ENCODE measurements at places on chromosomes 3 and 15. TPM values are rescaled to one million over a fixed set of nuclear protein-coding genes. Genes with fewer than 3 reads are reported as not detected.
A peak's percentile ranks its signal among the peaks of the same experiment; 100 is the strongest.

DNA sequence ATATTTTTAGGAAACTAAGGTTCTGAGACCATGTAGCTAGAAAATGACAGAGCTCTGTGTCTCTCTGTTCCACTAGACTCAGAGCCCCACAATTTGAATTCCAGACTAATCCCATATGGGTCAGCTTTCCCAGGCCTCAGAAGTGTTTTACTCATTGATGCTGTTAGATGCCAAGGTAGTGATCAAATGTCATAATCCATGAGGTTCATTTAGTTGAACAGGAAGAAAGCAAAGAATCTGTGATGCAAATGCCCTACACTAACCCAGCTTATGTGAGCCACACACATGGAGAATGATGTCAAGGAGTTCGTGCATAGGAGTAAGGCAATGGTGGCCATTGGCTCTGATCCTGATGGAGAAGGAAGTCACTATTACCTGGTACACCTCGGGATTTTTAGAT, 363.4 kb upstream of the RARB start:
- DNase-seq = no peak

The POPDC2 gene
- 0.06 TPM for total RNA-seq

The CDC25A gene
- 42.5 TPM for total RNA-seq

GRCh38 chr15:74821091-74821789, 5.2 kb upstream of the CPLX3 start:
- DNase-seq = peak; percentile 73

GRCh38 chr15:101111570-101112262, 140.1 kb downstream of the CHSY1 start:
- DNase-seq = no peak

DNA sequence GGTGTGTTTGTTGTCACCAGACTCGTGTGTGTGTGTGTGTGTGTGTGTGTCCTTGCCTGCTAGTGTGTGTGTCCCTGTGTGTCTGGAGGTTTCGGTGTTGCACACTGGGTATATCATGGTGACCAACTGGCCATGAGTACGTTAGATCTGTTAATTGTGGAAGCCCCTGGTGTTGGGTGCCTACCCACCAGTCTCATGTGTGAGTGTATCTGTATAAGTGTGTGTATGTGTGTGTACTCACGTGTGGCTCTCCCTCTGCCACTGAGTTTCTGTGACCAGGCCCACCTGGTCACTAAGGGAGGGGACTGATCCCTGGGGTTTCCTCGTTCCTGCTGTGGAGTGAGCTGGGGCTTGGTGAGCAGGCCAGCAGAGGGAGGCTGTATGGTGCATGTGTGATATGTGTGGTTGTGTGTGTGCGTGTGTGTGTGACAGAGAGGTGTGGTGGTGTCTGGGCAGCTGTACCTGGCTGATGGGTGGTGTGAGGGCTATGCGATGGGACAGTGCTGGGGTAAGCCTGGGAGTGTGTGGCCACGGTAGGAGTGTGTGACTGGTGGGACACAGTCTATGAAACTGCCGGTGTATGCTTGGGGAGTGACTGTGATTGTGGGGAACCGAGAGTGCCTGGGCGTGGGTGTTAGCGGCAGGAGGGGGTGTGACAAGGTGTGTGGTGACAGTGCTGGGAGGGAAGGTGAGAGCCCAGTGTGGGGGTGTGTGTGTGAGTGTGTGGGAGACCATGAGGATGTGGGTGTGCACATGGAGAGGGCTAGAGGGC, 1.8 kb downstream of the PRKCD start:
- DNase-seq = no peak

- no peak for DNase-seq
Measured at GRCh38 chr3:78825118-78825857, 942.5 kb downstream of the ROBO1 start.

DNA sequence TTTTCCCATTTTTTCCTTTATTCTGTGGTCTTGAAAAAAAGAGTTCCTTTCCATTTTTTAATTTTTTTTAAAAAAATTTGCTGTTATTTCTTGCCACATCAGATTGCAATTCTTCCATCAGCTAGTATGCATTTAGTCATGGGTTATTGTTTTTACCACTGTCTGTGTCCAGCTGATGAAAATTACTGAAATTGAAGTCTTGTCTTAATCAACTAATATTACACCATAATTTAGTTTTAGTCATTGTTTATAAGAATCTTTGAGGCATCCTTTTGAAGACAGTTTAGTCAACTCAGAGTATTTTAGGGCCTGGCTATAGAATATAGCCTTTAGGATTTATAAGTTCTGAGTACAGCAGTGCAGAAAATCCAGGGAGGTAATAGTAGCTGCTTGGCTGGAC, 172.1 kb downstream of the LRTM1 start:
- no peak for DNase-seq

DNA sequence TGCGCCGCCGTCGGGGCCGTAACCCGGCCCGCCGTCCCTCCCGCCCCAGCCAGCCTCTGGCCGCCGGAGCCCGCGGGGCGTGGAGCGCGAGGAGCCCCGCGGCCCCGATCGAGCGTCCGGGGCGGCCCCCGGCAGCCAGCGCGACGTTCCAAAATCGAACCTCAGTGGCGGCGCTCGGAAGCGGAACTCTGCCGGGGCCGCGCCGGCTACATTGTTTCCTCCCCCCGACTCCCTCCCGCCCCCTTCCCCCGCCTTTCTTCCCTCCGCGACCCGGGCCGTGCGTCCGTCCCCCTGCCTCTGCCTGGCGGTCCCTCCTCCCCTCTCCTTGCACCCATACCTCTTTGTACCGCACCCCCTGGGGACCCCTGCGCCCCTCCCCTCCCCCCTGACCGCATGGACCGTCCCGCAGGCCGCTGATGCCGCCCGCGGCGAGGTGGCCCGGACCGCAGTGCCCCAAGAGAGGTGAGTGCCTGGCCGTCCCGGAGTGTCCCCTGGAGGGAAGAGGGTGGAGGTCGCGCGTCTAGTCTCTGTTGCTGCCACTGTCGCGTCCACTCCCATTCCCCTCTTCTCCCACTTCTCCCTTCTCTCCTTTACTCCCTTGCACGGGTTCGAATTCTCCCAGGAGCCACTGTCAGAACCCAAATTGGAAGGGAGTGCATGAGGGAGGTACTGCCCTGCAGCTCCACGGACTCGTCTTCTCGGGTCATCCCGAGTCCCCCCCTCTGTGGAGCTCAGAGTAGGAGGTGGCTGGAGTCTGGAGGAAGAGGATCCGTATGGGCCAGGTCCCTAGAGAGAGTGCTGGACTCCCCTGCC, 585 bp downstream of the CSK start:
- DNase-seq = no peak

- DNase-seq = no peak
Measured at GRCh38 chr15:27808182-27808581, 290.9 kb downstream of the OCA2 start.

The CCR4 gene
- 0.06 TPM for total RNA-seq

GRCh38 chr15:93974804-93975481, 256.4 kb upstream of the MCTP2 start:
- DNase-seq = peak; percentile 10

GRCh38 chr15:31328969-31329639, 2.5 kb downstream of the KLF13 start:
- peak; percentile 27 for DNase-seq

DNA sequence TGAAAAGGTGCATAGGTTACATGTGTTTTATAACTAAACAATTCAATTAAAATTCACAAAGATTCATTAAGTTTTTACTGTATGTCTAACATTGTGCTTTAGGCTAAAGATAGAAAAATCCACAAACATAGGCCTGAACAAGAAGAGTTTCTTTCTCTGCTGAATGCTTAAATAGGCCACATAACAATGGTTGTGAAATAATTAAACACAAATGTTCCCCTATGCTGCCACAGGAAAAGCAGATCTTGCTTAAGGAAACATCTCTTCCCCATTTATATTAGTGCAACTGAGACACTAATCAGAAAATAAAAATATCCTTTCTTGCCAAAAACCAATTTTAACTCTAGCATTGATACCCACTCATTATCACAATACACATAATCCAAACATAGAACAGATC, 725.4 kb upstream of the DPPA4 start:
- no peak for DNase-seq

DNA sequence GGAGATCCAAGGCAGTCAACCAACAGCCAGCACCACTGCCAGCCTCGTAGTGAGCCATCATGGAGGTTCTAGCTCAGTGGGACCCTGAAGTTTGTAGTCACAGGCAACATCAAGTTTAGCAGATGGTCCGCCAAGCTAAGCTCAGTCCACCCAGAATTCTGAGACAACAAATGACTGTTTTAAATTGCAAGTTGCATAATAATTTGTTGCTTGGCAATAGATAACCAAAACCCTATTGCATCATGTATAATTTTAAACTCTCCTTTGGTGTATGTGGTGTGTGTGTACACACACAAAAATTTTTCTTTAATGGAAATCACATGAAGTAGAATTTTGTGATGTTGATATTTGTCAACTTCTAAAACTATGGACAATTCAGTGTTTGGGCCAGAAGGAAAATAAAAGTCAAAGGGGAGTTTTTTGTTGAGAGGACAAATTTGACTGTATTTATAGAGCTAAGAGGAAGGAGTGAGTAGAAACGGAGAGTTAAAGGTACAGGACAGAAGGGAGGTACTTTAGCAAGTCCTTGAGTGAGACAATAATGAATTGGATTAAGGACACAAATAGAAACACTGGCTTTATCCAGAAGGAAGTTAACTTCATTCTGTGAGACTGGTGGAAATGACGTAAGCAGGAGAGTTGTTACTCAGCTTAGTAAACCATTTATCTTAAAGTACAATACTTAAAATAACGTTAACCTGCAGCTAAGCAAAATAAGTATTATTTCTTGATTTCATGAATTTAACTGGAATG, 83.6 kb downstream of the NCEH1 start:
- DNase-seq = no peak

The GP9 gene
- total RNA-seq = not detected

DNA sequence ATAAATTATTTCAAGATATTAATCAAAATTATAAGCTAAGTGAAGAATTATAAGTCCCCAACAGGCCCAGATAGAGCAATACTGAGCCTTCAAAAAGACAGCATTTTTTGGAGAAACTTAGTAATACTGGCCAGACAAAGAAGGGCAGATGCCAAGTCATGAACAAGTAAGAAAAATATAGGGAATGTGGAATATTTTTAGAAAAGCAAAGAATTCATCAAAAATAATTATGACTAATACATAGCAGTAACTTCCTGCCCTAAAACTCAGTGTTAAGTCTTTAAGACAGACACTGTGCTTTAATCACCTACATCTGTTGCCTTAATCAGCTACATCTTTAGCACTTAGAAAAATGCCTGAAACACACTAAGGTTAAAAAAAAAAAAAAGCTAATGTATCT, 31.2 kb downstream of the DPH6 start:
- DNase-seq = no peak

GRCh38 chr15:83769411-83769999, 115.6 kb downstream of the ADAMTSL3 start:
- no peak for DNase-seq

The CCR9 gene
- total RNA-seq = not detected

DNA sequence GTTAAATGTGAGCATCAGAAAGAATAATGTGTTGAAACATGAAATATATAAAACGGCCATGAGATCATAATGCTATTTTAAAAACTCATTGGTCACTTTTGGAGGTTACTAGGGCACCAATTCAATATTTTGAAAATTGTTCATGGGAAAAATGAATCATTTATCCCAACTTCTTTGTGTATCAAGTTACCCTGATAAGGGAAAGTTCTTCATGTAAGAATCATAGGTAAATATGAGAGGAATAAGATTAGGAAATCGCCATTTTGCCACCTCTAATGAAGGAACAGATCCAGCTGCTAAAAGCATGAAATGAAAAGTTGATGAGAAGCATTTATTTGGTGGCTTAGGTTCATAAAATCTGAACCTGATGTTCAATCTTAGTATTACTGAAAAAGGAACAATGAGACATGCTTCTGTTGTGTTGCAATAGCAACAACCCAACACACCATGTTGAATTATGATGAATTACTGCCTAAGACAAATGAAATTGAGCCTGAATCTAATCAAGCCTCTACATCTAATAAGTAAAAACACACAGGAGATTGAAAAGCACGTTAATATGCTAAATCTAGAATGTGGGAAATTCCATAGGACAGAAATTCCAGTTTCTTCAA, 32.5 kb downstream of the ABHD5 start:
- DNase-seq = no peak

DNA sequence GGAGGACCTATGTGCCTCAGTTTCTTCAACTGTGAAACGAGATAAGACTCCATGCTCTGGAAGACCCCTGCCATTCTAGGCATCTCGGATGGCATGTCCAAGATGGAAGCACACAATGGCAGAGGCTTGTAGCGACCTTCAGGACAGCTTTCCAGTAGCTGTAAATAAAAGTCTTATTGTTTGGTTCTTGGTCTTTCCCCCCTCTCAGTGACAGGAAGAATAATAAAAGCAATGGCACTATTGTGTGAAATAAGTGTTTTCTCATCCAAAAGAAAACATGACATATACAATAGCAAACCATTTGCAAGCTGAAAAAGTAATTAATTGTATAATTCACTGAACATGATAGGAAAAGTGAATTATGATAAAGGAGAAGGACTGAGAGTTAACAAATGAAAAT, 32.5 kb upstream of the CD47 start:
- no peak for DNase-seq

DNA sequence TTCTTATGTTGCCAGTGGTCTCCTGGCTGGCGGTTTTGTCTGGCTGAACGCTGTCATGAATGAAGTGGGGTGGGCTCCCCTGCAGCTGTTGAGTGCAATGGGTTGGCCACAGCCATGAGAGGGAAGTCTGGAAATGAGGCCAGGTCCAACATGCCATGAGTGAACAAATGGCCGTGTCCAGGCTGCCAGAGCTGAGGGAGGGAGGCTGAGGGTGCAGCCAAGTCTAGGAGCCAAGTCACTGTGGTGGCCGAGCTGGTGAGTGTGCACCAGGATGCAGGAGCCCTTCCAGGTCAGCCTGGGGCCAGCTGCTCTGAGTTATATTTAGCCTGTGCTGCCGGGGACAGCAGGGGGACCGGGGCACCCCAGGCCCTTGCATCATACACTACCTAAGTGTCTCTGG, 24.7 kb upstream of the PRR23E start:
- DNase-seq = peak; percentile 98
